Suppressor macrophage treated with lipopolysaccharide for 1 hour (primary cell): ENCODE measurements at places on chromosomes 2 and 18.

GRCh38 chr2:16302431-16303272, 362.3 kb downstream of the MYCN start:
- DNase-seq, result no peak

DNA sequence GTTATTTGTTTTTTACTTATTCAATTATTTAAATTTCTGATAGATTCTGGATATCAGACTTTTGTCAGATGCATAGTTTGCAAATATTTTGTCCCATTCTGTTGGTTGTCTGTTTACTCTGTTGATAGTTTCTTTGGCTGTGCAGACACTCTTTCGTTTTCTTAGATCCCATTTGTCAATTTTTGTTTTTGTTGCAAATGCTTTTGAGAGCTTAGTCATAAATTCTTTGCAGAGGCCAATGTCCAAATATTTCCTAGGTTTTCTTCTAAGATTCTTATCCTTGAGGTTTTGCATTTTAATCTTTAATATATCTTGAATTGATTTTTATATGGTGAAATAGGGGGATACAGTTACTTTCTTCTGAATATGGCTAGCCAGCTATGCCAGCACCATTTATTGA, 112.7 kb upstream of the SESTD1 start:
- DNase-seq, result no peak

GRCh38 chr2:51218047-51218446, 186.1 kb upstream of the NRXN1 start:
- no peak for DNase-seq

DNA sequence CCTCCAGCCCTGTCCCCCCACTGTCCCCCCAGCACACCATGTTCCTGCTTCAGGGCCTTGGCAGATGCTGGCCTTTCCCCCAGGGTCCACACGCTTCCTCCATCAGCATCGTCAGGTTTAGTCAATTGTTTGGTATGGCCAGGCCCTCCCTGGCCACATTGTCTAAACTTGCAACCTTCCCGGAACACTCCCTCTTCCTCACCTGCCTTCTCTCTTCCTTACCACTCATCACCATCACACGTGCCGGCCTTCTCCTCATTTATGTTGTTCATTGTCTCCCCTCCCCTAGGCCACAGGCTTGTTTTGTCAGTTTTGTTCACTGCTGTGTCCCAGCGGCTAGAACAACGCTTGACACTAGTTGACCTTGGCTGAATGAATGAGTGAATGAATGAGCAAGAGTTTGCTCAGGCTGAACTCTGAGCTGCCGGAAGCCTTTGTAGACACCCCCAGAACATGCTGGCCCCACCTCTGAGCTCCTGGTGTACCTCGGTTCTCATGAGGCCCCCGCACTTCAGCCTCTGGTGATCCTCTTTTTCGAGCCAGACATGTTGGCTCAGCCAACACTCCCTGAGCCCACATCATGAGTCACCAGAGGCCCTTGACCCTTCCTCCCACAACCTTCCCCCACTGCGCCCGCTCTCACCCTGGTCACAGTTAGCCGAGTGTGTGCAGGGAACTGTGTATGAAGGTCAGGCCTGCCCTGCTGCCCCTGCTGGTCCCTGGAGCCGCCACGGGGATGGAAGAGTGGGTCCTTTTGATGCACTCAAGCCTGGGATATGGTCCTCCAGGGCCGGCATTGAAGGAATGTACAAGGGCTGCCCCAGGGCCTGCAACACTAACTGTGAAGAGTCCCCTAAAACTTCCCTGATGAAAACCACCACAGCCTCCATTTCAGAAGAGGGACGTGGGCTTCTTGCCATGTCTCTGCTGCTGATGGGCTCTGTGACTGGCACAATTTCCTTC, 57.5 kb downstream of the HS1BP3 start:
- DNase-seq, result peak; percentile 90

DNA sequence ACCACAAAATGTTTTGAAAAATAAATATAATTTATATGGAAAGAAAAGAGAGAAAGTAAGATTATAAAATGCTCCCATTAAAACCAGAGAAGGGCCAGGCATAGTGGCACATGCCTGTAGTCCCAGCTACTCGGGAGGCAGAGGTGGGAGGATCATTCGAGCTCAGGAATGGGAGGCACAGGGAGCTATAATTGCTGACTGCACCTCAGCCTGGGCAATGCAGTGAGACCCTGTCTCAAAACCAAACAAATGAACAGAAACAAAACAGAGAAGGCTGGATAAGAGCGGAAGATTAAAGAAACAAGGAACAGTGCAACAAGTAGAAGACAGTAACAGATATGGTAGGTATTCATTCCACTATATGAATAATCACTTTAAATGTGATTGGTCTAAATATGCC, 18.6 kb upstream of the TMEM182 start:
- DNase-seq, result no peak

- no peak for DNase-seq
These were observed 99.4 kb downstream of the TFCP2L1 start for GRCh38 chr2:121185571-121186074.

DNA sequence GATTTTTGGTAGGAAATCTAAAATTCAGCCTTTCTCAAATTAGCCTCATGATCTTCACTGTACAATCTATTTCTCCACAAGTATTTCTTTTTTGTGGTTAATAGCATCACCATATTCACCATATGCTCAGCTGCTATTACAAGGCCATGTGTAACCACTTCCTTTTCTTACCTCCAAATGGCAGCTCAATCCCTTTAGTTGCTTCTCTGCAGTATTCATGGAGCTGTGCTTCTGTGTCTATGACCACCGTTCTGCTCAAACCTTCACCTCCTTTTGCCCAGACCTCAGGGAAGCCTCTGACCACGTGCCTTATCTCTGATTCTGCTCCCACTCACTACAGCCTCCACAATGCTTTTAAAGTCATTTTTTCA, 126.7 kb upstream of the TMEM200C start:
- DNase-seq, result no peak

GRCh38 chr18:4639628-4640310, 184.7 kb upstream of the DLGAP1 start:
- DNase-seq, result no peak

- no peak for DNase-seq
These were observed 150.6 kb downstream of the TMX3 start for GRCh38 chr18:68564351-68564750.

DNA sequence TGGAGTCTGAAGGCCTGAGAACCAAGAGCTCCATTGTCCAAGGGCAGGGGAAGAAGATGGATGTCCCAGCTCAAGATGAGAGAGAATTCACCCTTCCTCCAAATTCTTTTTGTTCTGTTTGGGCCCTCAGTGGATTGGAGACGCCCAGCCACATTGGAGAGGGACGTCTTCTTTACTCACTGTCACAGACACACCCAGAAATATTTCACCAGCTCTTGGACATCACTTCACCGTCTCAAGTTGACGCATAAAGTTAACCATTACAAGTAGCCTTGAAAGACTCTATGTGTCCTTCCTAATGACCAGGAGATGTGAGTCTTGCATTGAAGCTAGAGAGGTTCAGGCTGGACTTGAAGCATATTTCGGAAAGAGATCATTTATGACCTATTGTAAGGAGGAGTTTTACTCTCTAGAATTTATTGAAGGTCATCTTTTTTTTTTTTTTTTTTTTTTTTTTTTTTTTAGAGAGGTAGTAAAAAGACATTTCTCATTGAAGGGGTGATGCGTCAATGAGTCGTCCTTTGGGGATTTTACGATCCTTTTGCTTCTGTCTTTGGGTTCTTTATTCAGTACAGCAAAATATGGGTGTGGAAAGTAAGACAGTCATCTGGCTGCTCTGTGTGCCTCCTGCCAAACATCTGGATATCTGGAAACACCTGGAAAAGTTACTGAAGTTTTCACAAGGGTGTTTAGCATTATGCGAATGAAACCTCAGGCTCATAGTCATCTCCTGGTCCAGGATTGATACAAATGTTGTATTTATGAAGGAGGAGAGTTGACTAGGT, 118.1 kb downstream of the PRPF40A start:
- DNase-seq, result peak; percentile 77

DNA sequence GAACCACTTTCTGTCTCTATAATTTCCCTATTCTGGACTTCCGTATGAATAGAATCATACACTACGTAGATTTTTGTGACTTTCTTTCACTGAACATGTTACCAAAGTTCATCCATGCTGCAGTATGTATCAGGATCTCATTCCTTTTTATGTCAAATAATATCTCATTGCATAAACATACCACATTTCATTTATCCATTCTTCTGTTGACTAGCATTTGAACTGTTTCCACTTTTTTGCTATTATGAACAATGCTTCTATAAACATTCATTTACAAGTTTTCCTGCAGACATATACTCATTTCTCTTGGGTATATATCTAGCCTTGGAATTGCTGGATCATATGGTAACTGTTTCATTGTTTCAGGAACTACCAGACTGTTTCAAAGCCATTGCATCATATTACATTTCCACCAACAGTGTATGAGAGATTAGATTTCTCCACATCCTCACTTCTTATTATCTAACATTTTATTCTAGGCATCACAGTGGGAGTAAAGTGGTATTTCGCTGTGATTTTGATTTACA, 186.2 kb downstream of the DYM start:
- DNase-seq, result no peak

GRCh38 chr2:68206793-68207192, 45.5 kb downstream of the PPP3R1 start:
- no peak for DNase-seq

DNA sequence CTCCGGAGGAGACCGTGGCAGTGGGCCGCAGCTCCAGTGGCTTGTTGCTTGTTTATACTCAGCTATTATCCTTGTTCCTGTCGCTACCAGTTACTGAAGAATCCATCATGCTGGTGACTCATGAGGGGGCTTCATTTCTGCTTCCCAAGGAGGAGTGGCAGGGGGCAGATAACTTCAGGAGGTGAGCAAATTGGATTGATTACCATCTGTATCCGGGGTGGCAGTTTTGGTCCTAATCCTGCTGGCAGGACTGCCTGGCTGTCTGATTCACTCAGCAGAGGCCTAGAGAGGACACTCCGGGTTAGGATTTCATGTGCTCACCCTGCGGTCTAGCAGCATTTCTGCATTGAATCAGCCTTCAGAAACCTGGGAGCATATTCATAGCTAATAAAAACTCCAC, 230.0 kb downstream of the ACTR3 start:
- DNase-seq, result no peak

GRCh38 chr2:169136885-169137534, 67.6 kb downstream of the DHRS9 start:
- DNase-seq, result no peak

GRCh38 chr2:63692002-63692606, 103.3 kb downstream of the MDH1 start:
- DNase-seq, result peak; percentile 74
